ENCODE measurements at places on chromosomes 2 and 18.

DNA sequence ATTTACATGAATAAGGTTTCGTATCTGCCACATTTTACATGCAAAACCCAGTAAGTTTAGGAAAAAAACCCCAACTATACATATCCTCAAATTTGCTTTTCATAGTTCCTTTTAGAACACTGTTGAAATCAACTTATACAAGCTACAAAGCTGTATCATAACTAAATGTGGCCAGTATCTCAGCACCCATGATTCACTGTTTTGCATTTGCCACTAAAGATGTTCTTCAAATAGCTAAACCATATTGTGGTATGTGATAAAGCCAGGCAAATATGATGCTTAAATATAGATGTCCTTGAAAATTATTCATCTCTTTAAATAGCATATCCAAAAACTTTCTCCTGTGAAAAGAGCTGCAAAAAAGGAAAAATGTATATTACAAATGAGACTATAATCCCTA, 29.9 kb downstream of the ROCK2 start:
- no peak for DNase-seq

DNA sequence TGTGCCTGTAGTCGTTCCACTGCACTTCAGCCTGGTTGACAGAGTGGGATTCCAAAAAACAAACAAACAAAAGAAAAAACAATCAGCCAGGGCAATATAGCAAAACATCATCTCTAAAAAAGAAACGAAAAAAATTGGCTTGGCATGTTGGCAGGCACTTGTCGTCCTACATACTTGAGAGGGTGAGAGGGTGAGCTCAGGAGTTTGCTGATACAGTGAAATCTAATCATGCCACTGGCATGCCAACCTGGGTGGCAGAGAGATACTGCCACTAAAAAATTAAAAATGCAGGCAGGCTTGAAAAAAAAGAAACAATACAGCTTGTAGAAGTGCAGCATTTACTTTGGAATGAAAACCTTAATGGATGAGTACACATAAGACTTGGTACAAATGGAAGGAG, 282.9 kb upstream of the RGPD4 start:
- DNase-seq: no peak

- no peak for DNase-seq
These were observed 179.3 kb downstream of the C1D start for GRCh38 chr2:67883316-67884087.

DNA sequence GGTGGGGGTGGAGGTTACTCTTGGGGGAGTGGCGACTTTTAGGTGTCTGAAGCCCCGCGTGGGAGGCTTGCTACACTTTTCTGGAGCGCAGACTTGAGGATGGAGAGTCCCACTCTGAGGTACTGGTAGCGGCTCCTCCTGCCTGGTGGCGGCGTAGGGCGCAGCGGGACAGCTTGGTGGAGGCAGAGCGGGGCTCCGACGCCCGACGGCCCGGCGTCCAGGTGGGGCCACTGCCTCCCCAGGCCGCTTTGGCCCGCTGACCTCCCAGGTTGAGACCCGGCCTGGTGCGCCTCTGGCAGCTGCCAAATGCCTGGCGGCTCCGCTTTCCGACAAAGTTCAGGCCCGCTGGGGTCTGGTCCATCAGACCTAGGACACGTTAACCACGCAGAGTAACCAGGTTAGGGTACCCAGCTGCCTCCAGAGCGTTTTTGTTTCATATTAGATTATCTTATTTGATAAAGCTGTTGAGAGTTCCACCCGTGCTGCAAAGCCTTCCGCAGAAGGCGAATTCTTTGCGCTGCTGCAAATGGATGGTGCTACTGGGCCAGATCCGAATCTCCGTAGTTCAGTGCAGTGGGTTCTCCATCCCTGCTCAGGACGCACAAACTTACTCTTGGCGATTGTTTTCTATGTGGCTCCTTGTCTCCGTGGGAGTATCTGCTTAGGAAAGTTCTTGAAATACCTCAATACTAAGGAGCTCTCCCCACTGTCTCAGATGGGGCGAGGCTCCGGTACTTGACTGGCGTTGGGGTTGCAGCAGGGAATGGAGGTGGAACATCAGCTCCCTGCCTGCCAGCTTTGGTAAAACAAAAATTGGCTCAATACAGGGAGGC, 405.9 kb downstream of the XIRP2 start:
- DNase-seq: no peak

- no peak for DNase-seq
These were observed 329.7 kb downstream of the FSIP2 start for GRCh38 chr2:186068139-186068801.

DNA sequence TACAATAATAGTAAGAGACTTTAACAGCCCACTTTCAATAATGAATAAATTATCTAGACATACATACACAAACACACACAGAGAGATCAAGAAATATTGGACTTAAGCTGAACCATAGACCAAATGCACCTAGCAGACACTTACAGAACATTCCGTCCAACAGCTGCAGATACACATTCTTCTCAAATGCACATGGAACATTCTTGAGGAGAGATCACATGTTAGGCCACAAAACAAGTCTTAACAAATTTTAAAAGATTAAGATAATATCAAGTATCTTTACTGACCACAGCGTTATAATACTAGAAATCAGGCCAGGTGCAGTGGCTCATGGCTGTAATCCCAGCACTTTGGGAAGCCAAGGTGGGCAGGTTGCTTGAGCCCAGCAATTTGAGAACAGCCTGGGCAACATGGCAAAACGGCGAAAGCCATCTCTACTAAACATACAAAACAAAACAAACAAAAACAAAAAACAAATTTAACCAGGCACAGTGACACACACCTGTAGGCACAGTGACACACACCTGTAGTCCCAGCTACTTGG, 7.4 kb downstream of the CERKL start:
- no peak for DNase-seq

DNA sequence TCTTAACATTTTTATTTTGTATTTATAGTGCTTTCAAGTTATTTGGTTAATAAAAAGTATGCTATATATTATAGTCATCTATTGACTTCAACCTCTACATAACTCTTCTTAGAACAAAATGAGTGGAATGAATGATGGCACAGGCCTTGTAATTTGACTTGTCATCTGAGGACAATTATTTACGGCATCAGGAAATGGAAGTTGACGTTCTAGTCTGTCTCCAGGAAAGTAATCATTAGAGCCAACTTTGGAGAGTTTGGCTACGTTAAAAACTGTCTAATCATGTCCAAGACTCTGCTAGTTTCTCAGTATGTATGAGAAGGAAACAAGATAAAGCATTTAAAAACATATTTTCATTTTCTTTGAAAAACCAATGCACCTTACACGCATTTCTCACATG, 353.6 kb downstream of the ARHGAP15 start:
- DNase-seq: no peak

- DNase-seq: no peak
These were observed 469.6 kb upstream of the CELF4 start for GRCh38 chr18:38035193-38035592.

GRCh38 chr2:127454595-127455565, 36.7 kb downstream of the PROC start:
- DNase-seq: no peak

Measured in Kasumi-1 (cell line).